ENCODE measurements at places on chromosomes 6 and 20.

- DNase-seq: peak; percentile 88
These were observed 465.2 kb downstream of the TFAP2B start for GRCh38 chr6:51283723-51284355.

DNA sequence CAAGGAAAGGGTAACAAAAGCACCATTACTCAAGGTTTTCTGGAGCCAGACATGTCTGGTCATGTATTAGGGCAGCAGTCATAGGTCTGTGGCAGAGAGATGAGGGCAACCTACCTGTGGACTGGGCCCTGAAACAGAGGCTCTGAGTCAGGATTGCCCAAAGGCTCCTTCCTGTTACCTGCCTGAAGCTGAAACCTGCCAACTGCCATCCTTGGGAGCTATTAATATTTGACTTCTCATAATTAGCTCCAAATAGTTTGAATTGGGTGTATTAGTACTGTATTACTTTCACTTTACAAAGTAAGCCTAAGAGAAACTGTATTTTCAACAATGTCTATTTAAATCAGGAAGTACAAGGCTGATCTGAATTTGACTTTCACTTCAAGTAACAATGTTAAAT is 72.0 kb upstream of the TBX18 start:
- no peak for DNase-seq

DNA sequence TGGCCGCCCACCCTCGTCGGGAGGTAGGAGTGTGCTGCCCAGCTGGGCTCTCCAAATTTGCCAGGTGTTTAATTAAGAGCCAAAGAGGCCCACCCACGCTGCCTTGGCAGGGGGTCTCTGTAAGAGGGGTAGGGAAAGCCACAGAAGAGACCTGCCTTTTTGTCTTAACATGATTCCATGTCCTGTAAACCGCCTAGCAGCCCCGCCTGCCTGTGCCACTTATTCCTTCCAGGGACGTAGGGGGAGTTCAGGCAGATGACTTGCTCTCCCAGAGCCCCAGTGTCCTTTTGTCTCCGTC is 2.1 kb downstream of the FAM210B start:
- no peak for DNase-seq

DNA sequence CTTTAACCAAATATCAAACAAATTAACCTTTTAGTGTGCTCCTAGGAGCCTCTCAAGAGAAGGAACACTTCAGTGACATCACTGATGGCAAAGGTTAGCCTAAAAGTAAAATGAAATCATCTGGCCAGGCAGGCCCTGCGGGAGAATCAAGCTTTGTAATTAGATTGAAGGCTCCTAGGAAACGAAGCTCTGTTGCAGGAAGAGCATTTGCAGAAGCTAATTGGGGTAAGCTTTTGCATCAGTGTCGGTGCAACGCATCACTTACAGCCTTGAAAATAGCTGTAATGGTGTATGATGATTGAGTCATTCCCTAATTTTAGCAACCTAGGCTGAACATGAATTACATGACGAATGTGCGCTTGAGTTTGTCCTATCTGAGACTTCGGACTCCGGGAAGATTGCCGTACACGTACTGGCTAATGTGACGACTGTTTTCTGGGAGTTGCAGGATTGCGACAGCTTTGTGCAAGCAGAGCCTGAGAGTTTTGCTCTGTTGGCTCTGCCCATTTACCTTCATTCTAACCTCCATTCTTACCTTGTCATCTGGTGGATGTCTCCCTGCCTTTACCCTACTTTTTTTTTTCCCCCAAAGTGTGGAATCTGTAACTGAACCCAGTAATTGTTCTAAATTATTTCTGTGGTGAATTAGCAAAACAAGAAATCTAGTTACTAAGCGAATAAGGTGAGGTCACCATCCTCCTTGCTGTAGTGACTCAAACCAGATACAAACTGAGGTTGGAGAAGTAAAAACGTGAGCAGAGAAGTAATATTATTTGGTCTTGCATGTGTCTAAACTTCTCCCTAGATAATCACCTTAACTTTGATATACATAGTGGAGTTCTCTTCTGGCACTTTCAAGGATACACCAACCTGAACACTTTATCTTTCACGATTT is 675.9 kb upstream of the CITED2 start:
- no peak for DNase-seq

DNA sequence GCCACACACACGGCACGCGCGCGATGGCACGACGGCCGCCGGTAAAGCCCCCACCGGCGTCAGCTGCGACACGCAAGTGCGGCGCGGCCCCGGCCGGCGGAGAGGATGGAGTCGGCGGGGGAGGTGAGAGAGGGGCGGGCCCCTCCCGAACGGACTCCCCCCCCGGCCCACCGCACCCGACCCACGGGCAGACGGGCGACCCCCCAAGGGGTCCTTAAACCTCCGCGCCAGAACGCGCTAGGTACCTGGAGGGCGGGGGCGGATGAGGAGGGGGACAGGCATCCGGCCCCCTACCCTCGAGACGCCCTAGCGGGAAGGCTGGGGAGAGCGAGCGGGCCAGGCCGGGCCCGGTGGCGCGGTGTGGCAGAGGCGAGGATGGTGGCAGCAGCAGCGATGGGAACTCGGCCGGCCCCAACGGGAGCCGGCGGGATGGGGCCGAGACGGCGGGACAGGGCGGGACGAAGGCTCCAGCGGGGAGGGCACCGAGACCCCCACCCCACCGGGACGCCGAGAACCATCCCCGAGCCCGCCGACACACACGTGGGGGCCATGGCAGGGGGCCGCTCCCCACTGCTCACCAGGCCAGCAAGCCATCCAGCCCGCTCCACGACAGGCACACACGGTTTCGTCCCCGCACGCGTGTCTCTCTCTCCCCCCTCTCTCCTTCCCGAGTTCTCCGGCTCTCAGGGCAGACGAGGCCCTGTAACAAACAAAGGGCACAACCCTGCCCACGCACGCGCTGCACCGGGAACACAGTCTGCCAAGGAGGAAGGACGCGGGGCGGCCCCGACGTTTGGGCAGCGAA is 1515.4 kb upstream of the DEFB115 start:
- DNase-seq: no peak

DNA sequence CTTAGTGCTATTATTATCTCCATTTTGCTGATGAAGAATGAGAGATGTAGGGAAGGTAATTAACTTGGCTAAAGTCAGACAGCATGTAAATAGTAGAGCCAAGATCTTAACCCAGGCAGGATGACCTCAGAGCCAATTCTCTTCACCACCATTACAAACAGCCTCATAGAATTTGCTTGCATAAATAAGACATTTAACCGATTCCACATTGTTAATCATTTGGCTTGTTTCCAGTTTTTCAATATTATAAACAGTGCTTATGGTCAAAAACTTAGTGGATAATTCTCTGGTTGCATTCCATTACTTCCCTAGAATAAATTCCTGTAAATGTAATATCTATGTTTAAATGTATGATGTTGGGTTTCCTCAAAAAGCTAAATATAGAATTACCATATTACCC is 19.1 kb upstream of the PRDM1 start:
- no peak for DNase-seq

DNA sequence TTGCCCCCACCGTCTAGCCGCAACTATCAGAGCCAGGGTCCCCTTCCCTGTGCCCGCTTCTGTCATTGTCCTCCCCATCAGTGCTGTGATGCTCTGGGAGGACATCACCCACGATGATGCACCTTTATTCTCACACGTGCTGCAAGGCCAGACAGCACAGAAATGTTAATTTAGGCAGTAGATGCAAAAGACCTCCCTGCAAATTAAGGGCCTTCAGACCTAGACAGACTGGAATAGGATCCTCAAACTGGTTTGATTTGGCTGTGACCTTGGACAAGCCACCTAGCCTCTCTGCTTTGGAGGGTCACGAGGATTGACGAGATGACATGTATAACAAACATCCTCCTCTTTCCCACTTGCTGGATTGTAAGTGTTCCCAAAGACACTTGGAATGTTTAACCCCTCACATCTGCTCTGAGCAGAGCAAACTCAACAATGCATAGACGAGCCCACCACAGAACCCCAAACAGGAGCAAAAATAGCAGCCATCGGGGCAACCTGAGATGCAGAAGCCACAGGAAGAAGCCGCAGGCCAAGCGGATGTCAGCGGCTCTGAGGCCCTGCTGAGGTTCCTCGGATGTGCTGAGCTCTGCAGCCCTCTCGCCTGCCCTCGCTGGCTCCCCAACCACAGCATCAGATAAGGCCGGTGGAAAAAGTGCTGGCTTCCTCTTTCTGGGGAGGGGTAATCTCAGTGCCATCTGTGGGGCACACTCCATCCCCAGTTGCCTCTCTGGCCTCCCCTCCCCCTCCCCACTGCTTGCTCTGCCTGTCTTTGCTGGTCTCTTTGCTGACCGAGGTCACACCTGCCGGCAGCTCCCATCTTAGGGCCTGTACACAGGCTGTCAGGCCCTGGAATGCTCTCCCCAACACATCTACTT is 35.3 kb downstream of the TOX2 start:
- peak; percentile 92 for DNase-seq

- no peak for DNase-seq
These were observed 199.3 kb upstream of the SGK1 start for GRCh38 chr6:134517145-134517658.

DNA sequence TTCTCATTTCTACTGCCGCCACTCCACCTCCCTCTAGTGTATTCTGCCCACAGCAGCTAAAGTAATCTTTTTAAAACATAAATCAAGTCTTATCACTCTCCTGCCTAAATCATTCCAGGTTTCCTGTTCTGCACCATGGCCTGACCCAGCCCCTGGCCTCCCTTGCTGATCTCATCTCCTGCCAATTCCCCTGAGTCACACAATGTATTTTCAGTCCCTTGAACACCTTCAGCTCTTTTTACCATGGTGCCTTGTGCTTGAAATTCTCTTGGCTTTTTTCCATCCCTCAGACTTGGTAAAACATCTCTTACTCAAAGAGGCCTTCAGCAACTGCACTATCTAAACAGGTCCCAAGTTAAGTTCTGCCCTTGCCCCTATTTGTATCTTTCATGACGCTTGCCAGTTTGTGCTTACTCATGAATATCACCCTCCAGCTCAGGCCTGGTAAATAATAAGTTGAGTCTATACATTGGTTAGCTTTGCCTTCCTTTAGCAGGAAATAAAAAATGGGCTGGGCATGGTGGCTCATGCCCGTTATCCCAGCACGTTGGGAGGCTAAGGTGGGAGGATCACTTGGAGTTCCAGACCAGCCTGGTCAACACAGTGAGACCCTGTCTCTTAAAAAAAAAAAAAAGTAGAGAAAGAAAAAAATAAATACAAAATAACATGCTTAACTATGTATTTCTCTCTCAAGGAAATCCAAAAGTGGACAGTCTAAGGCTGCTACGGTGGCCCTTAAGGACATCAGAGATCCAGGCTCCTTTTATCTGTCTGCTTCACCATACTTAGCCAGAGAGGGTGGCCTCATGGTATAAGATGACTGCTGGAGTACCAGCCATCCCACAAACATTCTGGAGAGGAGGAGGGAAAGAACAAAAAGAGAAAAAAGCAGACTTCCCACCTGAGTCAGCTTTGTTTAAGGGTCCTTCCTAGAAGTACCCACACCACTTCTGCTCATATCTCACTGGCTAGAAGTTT is 62.2 kb downstream of the ARFGEF2 start:
- DNase-seq: no peak

- DNase-seq: no peak
These were observed 26.5 kb downstream of the DAAM2 start for GRCh38 chr6:39818695-39819094.

DNA sequence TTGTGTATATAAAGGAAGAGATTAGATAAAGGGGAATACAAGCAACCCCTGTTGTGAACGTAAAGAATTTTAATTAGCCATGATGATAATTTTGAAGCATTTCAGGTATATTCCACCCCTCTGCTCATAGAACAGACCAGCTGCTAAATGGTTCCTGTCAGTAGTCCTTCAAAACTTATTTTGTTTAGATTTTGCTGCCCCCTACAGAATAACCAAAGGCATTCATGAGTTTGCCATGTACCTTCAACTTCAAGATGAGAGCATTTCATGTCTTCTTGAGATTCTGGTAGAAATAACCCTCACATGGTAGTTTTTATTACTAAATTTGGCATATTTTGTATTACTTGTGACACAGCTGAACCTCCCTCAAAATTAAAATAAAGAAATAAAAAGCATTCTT is 1586.7 kb downstream of the HACE1 start:
- DNase-seq: no peak

DNA sequence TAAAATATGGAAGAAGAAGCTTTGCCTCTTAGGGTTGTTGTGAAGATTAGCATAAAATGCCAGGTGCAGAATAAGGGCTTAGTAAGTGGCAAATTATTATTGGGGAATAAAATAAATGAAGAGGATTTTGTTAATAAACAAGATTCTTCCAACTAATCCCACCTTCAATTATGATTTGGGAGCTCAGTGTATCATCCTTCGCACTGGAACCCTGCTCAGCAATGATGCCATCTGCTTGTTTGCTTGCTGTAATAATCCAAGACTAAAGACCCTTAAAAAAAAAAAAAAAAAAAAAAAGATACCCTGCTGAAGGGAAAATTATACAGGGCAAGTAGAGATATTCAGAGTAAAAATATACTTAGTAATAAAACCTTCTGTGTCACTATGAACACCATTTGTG is 62.0 kb upstream of the RREB1 start:
- DNase-seq: no peak

GRCh38 chr20:44080646-44081267 is 106.2 kb downstream of the JPH2 start:
- DNase-seq: peak; percentile 56

DNA sequence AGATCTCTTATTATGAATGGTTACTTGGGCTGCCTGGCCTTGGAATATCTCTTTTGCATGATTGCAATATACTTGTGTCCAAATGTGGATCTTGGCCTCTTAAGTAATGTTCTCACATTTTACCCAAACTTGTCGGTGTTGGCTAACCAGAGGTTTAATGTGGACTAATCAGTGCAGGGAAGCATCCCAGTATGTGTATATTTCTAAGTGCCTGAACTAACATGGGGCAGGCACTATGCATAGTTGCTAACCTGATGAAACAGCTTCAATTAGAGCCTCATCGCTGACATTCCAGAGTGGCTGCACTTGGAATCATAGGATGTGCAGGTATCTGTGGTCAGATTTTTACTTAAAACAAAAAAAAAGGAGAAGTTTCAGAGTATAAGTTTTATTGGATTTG is 160.0 kb downstream of the PDE7B start:
- DNase-seq: no peak

GRCh38 chr6:159023893-159024292 is 20.9 kb downstream of the TAGAP start:
- no peak for DNase-seq

GRCh38 chr6:44002593-44003344 is 124.5 kb downstream of the MRPL14 start:
- DNase-seq: peak; percentile 40

DNA sequence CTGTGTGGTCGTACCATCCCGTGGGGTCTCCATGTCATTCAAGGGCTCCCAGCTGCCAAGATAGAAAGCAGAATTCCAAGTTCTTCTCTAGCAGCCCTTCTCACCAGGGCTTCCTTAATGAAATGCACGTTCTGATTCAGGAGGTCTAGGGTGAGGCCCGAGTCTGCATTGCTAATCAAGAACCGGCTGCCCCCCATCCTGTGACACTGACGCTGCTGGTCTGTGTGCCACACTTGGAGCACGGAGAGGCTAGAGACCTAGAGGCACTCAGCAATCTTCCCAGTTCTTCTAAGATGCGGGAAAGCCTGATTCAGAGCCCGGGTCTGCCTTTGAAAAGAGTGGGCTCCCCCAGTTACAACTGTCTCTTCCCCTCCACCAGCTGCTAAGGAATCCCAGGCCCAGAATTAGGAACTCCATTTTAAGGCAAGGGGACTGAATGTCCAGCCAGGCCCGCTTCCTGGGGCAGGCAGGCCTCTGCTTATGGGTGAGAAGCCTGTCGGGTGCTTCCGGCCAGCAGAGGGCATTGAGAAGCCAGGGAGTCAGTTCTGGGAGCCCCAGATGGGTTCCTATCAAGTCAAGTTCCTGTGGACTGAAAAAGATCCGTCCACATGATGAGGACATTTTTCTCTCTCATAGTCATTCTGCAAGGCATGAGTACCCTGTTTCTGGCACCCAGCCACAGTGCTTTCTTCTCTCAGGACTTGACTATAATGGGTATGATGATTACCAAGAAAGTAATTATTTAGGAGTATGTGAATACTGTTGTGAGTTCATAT is 69.8 kb upstream of the RIN2 start:
- peak; percentile 61 for DNase-seq

Measured in MV-4-11 (cell line).